ENCODE measurements at places on chromosomes 4 and X.

- peak; percentile 1 for DNase-seq
Measured at GRCh38 chr4:41538017-41538733, at the start of gene LIMCH1. Gene LIMCH1 (plus strand): TSS chr4:41538157. CDS start chr4:41605996, 67,839 bp downstream.

GRCh38 chrX:7225338-7225737 is 77.4 kb upstream of the PUDP start:
- no peak for DNase-seq

DNA sequence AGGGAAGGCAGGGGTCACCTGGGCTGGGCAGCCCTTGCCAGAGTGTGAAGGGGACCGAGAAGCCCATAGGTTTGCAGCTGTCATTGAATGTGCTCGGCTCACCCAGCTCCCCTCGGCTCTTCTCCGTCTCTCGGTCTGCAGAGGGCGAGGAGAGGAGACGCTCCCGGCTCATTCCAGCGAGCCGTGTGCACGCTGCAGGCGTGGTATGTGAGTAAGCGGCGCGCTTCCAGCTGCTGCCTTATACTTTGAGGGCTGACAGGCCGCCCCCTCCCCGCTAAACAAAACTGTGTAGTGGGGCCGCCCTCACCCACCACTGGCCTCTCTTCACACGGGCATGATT is 23.0 kb upstream of the BCORL1 start:
- DNase-seq = no peak

DNA sequence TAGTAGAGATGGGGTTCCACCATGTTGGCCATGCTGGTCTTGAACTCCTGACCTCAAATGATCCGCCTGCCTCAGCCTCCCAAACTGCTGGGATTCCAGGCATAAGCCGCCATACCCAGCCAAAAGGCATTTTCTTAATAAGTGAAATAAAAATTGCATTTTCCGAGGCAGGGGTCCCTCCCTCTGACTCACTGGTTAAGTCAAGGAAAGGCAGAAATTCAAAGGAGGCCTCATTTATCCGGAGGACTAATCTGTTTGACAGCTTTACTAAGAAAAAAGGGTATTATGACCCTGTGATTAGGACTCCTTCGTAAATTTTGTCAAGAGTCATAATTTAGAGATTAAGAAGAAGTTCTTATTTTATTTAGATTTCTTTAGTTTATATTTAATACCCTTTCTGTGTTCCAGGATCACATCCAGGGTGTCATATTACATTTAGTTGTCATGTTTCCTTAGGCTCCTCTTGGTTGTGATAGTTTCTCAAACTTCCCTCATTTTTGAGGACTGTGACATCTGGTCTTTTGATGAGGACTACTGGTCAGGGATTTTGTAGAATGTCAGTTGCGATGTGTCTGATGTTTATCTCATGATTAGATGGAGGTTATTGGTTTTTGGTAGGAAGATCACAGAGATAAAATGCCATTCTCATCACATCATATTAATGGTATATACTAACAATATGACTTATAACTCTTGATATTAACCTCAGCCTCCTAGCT is 753.7 kb upstream of the AMOT start:
- no peak for DNase-seq

DNA sequence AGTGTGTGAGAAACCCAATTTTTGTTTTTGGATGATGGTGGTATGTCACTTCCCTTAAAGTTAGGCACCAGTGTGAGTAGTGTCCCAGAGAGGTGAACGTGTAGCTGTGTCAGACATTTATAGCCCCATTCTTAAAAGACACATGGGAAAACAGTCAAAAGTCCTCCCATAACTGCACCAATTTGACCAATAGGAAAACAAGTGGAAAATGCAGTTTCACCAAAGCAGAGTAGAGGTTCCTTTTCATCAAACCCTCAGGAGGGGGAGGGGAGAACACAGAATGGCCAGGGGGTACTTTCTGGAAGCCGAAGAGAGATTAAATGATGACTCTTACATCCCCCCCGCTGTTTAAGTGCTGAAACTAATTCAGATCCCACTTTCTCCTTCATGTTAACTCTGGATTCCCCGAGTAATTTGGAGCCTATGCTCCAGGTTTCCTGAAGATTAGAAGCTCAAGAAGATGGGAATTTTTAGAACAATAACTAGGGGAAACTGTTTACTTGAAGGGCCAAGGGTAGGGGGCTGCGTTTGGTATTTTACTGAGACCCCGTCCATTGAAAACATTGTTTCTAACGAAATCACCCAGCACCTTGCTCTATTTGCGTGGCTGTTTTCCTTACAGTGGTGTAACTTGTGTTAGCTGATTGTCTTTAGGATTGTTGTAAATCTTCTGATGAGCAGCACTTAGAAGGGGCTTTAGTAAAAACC is 2.1 kb upstream of the LEF1 start:
- peak; percentile 13 for DNase-seq

DNA sequence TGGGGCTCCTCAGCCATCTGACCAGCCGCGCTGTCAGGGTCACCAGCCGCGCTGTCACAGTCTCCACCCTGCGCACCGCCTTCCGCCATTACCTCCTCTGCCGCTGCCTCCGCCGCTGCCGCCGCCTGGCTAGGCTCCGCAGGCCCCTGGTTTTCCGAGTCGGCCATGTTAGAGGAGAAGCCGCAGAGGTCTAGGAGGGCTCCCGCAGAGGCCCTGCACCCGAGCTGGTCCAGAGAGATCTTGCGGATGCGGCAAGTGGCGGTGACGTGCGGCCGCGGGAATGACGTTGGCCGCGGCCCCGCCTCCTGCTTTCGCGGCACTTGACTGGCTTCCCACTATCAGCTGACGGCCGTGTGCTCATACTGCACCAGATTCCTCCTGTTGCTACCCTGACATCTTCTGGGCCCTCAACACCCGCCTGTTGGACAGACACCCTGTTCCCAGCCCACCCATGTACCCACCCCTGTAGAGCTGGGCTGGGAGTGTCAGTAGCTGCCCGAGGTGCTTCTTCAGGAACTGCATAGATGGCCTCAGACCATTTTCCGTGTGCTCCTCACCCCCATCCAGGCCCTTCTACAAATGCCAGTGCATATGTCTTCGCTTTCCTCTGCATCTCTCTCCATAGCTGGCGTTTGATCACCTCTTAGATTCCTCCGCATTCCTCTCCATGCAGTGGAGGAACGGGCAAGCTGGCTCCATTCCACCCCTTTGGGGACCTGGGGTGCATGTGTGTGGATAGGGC is at the start of gene NAP1L5:
Gene NAP1L5, minus strand, starts transcription at position 242 of the 742 bp plus-strand sequence. Its CDS starts 75 bp downstream, at position 167.
- peak; percentile 79 for DNase-seq
